ENCODE measurements at places on chromosomes 7 and 10.

DNA sequence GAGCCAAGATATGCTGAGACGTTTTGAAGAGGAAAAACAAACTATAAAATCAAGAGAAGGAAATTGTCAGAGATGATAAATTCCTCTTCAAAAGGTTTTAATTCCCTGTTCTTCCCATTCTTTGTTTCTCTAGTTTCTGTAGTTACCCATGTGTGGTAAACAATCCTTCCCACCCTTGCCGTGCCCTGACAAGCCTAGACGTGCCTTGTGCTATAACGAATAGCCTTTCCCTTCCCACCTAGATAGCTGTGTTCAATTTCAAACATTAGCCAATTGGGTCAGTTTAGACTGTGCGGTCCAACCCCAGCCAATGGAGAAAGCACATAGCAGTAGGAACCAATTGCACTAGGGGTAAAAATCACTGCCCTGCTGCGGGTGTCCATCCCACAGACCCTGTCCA, 138.1 kb downstream of the RALA start:
- no peak for DNase-seq

DNA sequence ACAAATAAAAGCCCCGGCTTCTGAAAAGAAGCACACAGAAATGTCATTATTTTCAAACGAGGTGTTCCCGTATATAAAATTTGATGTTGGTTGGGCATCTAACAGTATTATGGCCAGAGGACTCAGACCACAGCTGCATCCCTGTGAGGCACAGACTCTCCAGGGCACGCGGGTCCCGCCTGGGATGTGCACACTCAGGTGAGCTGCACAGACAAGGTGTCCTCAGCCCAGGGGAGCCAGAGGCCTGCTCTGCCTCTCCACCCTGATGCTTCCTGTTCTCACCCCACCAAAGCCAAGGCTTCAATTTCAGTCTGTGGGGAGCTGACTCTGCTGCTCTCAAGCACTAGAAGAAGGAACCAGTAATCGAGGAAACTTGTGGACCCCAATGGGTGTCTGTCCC, 1.7 kb upstream of the CYP2E1 start:
- no peak for DNase-seq

DNA sequence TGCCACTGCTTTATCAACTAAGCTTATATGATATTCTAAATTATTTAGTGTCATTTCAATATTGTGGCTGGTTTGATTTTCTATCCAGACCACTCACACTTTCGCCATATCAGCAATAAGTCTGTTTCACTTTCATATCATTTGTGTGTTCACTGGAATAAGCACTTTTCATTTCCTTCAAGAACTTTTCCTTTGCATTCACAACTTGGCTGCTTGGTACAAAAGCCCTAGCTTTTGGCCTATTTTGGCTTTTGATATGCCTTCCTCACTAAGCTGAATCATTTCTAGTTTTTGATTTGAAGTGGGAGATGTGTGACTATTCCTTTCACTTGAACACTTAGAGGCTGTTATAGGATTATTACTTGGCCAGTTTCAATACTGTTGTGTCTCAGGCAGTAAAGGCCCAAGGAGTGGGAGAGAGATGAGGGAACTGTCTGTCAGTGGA, 120.9 kb upstream of the NAMPT start:
- DNase-seq = no peak

- no peak for DNase-seq
Observed at GRCh38 chr7:111027396-111027795, 63.5 kb upstream of the LRRN3 start.

GRCh38 chr7:5582532-5582935, 158.9 kb upstream of the TNRC18 start:
- no peak for DNase-seq

DNA sequence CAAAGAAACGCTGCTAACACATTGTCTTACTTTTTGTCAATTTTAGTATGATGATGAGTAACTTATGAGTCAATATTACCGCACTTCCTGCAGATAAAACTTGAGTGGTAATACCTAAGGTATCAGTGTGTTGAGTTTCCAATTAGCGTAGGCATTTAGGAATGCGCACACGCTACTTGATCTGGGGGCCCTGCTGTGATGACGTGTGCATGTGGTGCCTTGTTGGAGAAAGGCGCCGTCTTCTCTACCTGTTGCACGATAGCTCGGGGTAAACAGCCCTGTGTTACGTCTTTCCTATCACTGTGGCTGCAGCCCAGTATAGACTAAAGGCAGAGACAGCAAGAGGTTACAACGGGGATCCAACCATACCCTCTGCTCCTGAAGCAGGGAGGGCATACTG, 476.8 kb upstream of the ADARB2 start:
- no peak for DNase-seq

- DNase-seq = no peak
Observed at GRCh38 chr10:3210251-3210877, 37.8 kb upstream of the PITRM1 start.

GRCh38 chr7:2259480-2259879, 17.5 kb downstream of the NUDT1 start:
- DNase-seq = no peak

DNA sequence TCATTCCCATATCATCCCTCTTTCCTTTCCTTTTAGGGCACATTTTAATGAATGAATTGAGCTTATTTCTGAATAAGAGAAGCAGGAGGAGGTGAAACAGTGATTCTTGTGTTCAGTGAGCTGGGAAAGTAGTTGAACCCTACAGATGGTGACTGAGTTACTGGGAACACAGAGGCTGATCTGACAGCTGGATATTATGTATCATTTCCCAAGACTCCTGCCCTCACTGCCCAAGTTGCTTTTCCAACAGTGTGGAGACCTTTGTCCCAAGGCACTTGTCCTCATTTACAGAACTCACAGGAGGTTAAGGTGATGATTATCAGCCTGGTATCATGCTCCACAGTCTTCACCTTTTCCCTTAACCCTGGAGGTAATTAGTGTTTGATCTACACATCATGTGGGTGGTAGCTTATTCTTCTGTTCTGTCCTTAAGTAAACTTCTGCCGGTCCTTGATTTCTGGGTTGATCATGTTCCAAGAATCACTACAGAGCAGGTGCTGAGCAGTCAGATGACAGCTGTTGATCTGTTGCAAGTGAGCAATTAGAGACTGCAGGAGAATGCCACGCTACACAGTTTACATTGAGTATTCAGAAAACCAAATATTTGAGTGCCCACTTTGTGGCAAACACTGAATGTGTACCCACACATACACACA, 2.6 kb downstream of the PRLHR start:
- DNase-seq = no peak

Data from activated CD4-positive, alpha-beta T cell treated with anti-CD3 and anti-CD28 coated beads, Interleukin-2, amount 50 U/mL, for 4 hours (primary cell).